ENCODE measurements at places on chromosomes 6 and 20. TPM values are rescaled to one million over a fixed set of nuclear protein-coding genes. Genes with fewer than 3 reads are reported as not detected.

Gene PDE7B
- total RNA-seq, result 0.57 TPM

- no peak overlapping the region for H3K4me3 ChIP-seq
- no peaks in the 10 kb centered on the region for H3K4me1 ChIP-seq
Measured at GRCh38 chr6:1759870-1760269, 150.2 kb downstream of the FOXC1 start.

DNA sequence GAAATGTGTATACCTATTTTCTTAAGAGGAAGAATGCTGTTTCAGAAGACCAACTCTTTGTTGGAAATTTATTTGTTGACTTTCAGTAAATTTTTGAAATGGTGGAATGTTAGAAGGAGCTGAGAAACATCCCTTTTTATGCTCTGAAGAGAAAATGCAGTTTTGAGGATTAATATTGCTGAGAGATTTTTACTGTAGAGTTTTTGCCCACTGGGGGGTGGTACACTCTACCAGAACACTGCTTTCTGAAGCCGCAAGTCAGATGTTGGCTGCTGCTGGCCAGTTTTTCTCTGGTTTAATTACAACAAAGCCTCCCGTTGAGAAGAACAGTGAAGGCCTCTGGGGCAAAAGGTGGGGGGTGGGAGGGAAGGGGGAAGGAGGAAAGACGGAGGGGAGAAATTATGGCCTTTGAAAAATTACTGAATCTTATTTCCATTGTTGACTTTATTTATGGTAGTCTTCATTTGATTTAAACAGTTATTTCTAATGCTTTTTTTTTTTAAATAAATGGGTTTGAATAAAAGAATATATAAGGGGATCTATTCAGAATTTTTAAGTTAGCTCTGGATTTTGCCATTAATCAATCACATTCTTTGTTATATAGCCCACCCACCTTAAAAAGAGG lies 3.0 kb downstream of the FLRT3 start:
- H3K4me1 ChIP-seq, result no peaks in the 10 kb centered on the region
- no peak overlapping the region for H3K4me3 ChIP-seq
- no peak for DNase-seq
- H3K27me3 ChIP-seq, result no peaks in the 10 kb centered on the region

GRCh38 chr6:170266061-170266825 lies 24.6 kb downstream of the DLL1 start:
- no peaks in the 10 kb centered on the region for H3K36me3 ChIP-seq
- peaks cover 2% of the 10 kb centered on the region for H3K4me1 ChIP-seq
- H3K27ac ChIP-seq, result no peak overlapping the region
- no peak for DNase-seq
- H3K4me3 ChIP-seq, result no peak overlapping the region

DNA sequence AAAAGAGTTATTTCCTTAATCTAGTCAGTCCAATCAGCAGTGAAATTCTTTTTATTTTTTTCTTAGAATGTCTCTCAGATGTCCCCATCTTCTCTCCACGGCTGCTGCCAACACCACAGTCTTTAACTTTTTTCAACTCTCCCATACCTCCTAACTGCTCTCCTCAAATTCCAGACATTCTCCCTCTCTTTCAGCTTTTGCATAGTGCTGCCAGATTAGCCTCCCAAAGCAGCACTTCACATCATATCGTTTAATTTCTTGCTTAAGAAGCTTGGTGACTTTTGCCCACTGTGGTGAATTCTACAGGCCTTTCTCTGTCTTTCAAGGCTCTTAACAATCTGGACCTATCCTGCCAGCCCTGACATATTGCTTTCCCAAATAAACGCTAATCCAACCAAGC lies 233.4 kb downstream of the UST start:
- H3K4me1 ChIP-seq, result no peaks in the 10 kb centered on the region
- H3K27me3 ChIP-seq, result peaks cover 18% of the 10 kb centered on the region
- no peak overlapping the region for H3K27ac ChIP-seq
- no peak overlapping the region for H3K4me3 ChIP-seq

Gene CCM2L
- not detected for total RNA-seq

Gene C6orf141
- 0.83 TPM for total RNA-seq

Data from activated CD4-positive, alpha-beta T cell treated with anti-CD3 and anti-CD28 coated beads, Interleukin-2, amount 10 ng/mL, durations not matched to agents 7 days and 5 days (primary cell).